ENCODE measurements at places on chromosomes 3 and 15.

DNA sequence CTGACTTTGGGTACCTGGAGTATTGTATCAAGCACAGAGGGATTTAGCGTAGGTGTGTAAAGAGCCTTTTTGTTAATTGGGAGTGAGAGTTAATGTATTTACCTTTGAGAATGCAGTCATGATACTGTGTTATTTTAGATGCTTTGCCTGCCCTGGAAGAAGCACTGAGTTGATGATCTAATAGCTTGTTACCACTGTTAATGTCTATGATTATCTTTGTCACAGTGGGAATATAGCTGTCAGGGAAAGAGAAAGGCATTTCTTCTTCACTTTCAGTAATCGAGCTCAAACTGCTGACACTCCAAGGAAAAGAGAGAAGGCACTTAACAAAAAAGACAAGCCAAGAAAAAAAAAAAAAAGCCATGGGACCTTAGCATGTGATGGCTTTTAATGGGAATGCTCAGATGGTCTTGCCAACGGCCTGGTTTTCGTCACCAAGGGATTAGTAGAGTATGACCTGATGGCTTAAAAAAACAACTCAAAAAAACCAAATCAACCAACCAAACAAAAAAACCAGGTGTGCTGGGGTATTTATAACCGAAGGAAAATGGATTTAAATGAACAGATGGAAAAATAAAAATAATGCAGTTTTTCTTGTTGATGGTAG is 387.4 kb downstream of the PTPRG start:
- no peak for DNase-seq

GRCh38 chr15:40452296-40453090 is 11.7 kb downstream of the BAHD1 start:
- no peak for DNase-seq

- DNase-seq = no peak
Observed at GRCh38 chr3:143529018-143529478, 319.2 kb downstream of the SLC9A9 start.

GRCh38 chr3:49362561-49362960 is 4.4 kb upstream of the GPX1 start:
- DNase-seq = no peak

DNA sequence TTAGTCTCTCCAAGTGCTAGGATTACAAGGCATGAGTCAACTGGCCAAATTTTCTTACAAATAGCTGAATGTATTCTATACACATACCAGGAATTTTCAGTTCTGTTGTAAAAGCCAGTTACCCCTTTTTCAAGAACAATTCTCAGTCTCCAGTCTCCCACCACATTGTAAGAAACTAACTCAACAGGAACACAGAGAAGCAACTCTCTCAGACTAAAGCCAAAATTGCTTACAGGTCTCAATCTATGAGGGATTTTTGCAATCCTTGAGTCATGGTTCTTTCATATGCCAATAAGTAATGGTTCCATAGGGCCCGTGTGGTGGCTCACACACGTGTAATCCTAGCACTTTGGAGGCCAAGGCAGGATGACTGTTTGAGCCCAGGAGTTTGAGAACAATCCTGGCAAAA is 8.5 kb downstream of the IP6K2 start:
- no peak for DNase-seq

DNA sequence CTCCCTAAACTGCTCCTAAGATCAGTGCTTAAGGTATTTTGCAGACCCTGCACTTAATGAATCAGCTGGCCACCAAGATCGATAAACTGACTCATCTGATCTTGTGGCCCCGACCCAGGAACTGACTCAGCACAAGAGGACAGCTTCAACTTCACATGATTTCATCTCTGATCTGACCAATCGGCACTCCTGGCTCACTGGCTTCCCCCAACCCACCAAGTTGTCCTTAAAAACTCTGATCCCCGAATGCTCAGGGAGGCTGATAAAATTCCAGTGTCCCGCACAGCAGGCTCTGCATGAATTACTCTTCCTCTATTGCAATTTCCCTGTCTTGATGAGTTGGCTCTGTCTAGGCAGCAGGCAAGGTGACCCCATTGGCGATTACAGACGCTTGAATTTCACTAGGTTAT is 13.5 kb downstream of the HTR3E start:
- no peak for DNase-seq

DNA sequence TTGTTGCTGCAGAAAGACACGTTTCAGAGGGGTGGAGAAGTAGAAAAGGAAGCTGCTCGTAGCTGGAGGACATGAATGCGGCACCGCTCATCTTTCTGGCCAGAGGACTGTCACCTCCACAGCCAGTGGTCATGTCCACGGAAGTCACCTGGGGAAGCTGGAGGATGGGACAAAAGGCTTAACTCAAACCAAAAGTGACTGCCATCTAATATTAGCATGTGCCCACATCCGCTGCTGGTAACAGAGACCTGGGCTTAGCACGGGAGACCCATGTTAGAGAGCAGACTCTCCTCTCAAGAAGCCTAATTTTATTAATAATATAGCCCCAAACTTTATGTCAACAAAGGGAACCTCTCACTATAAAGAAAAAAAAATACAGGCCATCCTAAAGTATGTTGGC is 5.9 kb downstream of the MEX3B start:
- no peak for DNase-seq

DNA sequence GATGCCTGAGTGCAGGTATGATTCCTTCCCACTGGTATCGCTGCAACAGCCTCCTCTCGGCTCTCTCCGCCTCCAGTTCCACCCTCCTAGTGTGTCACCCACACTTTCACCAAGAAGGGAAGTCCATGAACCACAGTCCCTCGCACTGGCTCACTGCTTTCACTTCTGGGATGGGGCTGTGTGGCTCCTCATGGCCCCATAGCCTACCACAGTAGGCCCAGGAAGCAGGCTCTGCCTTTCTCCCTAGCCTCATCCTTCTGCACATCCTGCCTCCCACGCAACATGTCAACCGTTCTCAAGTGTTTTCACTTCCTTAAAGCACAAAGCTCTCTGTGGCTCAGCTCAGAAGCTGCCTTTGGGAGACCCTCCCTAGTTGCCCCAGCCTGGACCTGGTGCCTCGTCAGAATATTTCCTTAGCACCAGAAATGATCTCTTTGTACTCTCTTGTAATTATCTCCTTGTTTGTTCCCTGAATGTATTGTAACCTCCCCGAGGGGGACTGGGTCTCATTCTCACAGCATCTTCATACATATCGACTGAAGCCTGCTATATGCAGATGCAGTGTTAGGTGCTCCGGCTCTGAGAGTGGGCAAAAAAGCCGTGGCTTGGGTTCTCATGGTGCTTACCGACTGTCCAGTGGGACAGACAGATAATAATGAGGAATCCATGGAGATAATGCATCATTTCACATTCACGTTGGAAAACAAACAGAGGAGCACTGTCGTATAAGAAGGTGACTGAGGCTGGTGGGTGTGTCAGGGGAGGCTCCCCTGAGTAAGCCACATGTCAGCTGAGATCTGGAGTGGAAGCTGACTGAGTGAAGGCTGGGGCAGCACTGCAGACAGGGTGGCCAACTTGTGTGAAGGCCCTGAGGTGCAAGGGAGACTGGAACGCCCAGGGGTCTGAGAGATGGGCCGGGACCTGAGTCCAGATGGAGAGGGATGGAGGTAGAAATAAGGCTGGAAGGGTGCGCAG is 107.1 kb downstream of the DGKG start:
- no peak for DNase-seq

DNA sequence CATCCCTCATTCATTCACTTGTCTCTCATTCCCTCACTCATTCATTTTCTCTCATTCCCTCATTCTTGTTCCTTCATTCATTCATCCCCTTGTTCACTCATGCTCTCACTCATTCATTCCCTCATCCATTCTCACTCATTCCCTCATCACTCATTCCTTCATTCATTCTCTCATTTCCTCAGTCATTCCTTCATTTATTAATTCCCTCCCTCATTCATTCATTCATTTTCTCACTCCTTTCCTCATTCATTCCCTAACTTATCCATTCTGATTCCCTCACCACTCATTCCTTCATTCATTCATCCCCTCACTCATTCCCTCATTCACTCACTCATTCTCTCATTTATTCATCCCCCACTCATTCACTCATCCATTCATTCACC is 13.8 kb downstream of the ABTB1 start:
- no peak for DNase-seq

DNA sequence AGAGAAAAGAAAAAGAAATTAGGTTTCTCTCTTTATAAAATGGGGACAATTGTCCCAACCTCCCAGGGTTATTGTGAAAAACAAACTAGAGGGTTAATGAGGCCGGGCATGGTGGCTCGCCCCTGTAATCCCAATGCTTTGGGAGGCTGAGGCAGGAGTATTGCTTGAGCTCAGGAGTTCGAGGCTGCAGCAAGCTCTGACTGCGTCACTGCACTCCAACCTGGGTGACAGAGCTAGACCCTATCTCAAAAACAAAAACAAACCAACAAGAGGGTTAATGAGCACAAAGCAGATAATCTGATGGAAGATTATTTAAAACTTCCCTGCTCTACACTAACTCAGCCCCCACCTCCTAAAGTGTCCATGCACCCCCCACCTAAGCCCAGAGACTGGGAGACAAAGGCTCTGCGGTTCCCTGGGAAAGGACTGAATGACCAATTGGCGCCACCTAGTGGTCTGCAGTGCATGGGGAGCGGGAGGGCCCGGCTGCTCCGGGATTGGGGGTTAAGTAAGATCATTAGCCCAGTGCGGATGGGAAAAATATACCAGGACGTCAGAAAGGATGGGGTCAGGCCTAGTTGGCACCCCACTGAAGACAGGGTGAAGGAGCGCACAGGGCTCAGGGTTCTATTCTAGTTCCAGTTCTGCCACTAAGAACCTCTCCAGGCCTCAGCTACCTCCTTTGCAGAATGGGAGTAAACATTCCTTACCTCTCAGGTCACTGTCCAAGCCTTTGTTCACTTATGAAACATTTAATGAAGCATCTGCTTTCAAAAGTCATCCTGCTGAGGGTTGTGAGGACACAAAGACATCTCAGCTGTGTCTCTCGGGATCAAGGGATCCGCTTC is 15.6 kb downstream of the PIF1 start:
- DNase-seq = peak; percentile 57

GRCh38 chr3:157447026-157447694 is 10.5 kb downstream of the PTX3 start:
- DNase-seq = no peak

- no peak for DNase-seq
Observed at GRCh38 chr3:45455040-45455439, 66.7 kb downstream of the LARS2 start.

GRCh38 chr3:42254566-42254965 is 11.4 kb downstream of the CCK start:
- DNase-seq = no peak

DNA sequence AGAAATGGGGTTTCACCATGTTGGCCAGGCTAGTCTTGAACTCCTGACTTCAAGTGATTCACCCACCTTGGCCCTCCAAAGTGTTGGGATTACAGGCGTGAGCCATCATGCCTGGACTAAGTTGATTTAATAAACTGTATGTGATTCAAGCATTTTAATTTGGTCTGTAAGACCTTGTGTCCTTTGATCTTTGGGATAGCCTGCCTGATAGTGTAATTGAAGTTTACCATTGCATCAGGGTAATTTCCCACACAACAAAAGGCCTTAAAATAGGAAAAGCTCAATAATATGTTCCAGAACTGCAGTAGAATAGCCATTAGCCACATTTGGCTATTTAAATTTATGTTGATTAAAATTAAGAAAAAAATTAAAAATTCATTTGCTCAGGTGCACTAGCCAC is 25.2 kb upstream of the DENND6A start:
- DNase-seq = no peak

DNA sequence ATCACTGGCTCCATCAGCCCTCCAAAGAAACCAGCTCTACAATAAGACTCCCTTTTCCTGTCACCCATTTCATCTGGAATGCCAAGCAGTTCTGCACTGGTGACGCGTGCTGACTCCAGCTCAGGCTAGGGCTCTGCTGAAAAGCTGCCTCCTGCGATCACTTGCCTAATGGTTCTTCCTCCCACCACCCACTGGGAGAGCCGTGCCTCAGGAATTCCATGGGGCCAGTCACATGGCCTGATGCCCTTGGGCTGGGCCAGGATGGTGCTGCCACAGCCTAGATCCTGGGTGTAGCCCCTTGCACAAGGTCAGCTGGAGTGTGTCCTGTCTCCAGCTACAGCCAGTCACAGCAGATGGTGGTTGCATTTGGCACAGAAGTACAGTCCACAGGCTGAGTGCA is 98.9 kb downstream of the DNAJB8 start:
- DNase-seq = no peak

- no peak for DNase-seq
Observed at GRCh38 chr3:127589600-127590281, 792 bp downstream of the TPRA1 start.
